ENCODE measurements at places on chromosomes 13 and 19. TPM values are rescaled to one million over a fixed set of nuclear protein-coding genes. Genes with fewer than 3 reads are reported as not detected.

The SHISA2 gene
- total RNA-seq = 128 TPM

- peaks cover 27% of the 10 kb centered on the region for H3K4me1 ChIP-seq
- peaks cover 4% of the 10 kb centered on the region for H3K36me3 ChIP-seq
- DNase-seq = no peak
- no peak overlapping the region for H3K4me3 ChIP-seq
- no peak overlapping the region for H3K27ac ChIP-seq
Measured at GRCh38 chr19:10648360-10648759, 5.8 kb upstream of the ILF3 start.

The ZNF433 gene
- total RNA-seq = 4.5 TPM

- H3K27ac ChIP-seq = no peak overlapping the region
- H3K36me3 ChIP-seq = peaks cover 10% of the 10 kb centered on the region
- H3K4me1 ChIP-seq = peaks cover 2% of the 10 kb centered on the region
- H3K4me3 ChIP-seq = no peak overlapping the region
- DNase-seq = no peak
- H3K27me3 ChIP-seq = no peaks in the 10 kb centered on the region
Measured at GRCh38 chr13:43405457-43405856, 381.3 kb downstream of the ENOX1 start.

DNA sequence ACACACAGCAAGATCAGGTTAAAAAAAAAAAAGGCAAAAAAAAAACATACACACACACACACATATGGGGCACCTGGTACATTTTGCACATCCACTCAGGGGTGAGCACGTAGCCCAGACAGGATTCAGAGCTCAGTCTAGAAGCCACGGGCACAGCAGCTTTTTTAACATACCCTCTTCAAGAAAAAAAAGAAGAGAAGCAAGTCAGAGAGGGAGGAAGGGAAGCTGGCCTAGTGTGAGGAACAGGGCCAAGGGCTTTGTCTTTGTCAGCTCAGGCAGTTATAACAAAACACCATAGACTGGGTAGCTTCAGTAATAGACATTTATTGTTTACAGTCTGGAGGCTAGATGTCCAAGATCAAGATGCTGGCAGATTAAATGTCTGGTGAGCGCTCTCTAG lies 2.3 kb upstream of the TPM4 start:
- DNase-seq = no peak
- H3K4me3 ChIP-seq = no peak overlapping the region
- H3K4me1 ChIP-seq = peaks cover 30% of the 10 kb centered on the region
- H3K27me3 ChIP-seq = no peaks in the 10 kb centered on the region
- peaks cover 8% of the 10 kb centered on the region for H3K36me3 ChIP-seq

GRCh38 chr19:3785938-3786824 lies at the start of gene MATK:
TSS of gene MATK (minus strand) at chr19:3786381. CDS start at chr19:3785135, 1,246 bp downstream.
- H3K27ac ChIP-seq = no peak within 1 kb of the TSS
- peak within 1 kb of the TSS; percentile 32 for H3K4me3 ChIP-seq
- H3K4me1 ChIP-seq = peaks cover 6% of the 10 kb centered on the region
- H3K27me3 ChIP-seq = peaks cover 40% of the 10 kb centered on the region
- H3K36me3 ChIP-seq = no peaks in the 10 kb centered on the region

DNA sequence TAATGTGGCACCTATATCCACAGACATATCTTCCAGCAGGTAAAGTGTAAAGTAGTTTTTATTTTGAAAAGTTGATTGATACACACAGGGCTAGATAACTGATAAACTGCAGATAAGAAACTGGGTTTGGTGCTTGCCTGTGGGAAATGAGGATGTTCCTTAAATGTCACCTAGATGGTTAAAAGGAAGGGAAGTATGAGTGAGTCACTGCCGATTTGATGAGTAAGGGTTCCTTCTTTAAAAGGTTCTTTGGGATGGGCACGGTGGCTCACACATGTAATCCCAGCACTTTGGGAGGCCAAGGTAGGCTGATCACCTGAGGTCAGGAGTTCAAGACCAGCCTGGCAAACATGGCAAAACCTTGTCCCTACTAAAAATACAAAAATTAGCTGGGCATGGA lies 73.8 kb upstream of the FRY start:
- peaks cover 3% of the 10 kb centered on the region for H3K4me1 ChIP-seq
- H3K27ac ChIP-seq = no peak overlapping the region
- no peaks in the 10 kb centered on the region for H3K36me3 ChIP-seq
- DNase-seq = no peak
- H3K4me3 ChIP-seq = no peak overlapping the region

The KISS1R gene
- total RNA-seq = 1.7 TPM
